ENCODE measurements at places on chromosomes 2 and 18.

- no peak for DNase-seq
These were observed 266.8 kb upstream of the SMIM21 start for GRCh38 chr18:75694292-75694691.

GRCh38 chr2:239587841-239588240 lies 187.0 kb upstream of the HDAC4 start:
- DNase-seq, result no peak

- DNase-seq, result no peak
These were observed 12.9 kb downstream of the IER3IP1 start for GRCh38 chr18:47163241-47163640.

DNA sequence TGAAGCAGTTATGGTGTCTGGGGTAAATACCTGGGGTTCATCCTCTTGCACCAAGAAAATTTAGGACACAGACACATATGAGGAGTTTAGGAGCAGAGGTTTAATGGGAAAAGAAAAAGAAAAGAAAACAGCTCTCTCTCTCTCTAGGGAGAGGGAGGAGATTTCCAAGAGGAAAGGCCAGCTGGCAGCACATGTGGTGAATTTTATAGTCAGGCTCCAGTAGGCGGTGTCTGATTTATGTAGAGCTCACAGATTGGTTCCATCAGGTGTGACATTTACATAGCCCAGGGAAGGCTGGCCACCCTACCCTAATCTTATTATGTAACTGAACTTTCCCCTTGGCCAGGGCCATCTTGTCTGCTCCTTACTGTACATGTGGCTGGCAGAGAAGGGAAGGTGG lies 297.5 kb upstream of the RGPD4 start:
- no peak for DNase-seq

- no peak for DNase-seq
These were observed 38.9 kb upstream of the TRIM43 start for GRCh38 chr2:95552911-95553310.

GRCh38 chr2:207531032-207531952 lies 1.5 kb downstream of the CREB1 start:
- DNase-seq, result no peak

- DNase-seq, result no peak
These were observed 157.6 kb downstream of the LRATD1 start for GRCh38 chr2:14790041-14790640.

DNA sequence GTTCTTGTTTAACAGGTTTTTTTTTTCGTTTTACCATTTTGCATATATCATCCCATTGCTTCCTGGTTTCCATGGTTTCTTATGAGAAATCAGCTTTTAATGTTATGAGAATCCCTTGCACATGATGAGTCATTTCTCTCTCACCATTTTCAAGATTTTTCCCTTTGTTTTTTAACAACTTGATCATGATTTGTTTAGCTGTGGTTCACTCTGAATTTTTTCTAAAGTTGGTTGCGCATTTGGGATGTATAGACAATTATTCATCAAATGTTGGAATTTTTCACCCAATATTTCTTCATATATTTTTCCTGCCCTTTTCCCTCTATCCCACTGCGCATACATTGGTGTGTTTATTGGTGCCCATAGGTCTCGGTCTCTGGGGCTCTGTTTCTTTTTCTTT lies 42.4 kb upstream of the BIN1 start:
- DNase-seq, result no peak

- no peak for DNase-seq
These were observed 6.0 kb upstream of the ASAP2 start for GRCh38 chr2:9200633-9201015.

- no peak for DNase-seq
These were observed 85.8 kb downstream of the LIPG start for GRCh38 chr18:49647496-49648168.

GRCh38 chr2:224252631-224253030 lies 149.3 kb downstream of the FAM124B start:
- DNase-seq, result no peak

DNA sequence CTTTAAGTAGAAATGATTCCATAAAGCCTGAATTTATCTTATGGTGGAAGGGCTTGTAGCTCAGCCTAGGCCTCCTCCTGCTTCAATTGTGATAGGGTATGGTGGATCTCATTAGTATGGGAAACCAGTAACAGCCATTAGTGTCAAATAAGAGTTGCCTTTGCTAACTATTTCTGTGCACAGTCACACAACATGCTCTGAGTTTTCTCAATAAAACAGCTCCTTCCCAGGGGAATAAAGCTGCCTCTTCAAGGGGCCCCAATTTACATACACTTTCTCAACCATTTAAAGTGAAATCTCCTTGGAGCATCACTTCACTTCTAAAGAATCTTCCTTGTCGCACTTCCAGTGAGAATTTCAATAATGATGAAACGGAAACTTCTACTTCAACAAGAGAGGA lies 53.4 kb downstream of the KLF7 start:
- DNase-seq, result no peak

- no peak for DNase-seq
These were observed 8.2 kb downstream of the MALL start for GRCh38 chr2:110107092-110108079.

- DNase-seq, result no peak
These were observed 44.1 kb upstream of the NDUFV2 start for GRCh38 chr18:9058406-9058805.

DNA sequence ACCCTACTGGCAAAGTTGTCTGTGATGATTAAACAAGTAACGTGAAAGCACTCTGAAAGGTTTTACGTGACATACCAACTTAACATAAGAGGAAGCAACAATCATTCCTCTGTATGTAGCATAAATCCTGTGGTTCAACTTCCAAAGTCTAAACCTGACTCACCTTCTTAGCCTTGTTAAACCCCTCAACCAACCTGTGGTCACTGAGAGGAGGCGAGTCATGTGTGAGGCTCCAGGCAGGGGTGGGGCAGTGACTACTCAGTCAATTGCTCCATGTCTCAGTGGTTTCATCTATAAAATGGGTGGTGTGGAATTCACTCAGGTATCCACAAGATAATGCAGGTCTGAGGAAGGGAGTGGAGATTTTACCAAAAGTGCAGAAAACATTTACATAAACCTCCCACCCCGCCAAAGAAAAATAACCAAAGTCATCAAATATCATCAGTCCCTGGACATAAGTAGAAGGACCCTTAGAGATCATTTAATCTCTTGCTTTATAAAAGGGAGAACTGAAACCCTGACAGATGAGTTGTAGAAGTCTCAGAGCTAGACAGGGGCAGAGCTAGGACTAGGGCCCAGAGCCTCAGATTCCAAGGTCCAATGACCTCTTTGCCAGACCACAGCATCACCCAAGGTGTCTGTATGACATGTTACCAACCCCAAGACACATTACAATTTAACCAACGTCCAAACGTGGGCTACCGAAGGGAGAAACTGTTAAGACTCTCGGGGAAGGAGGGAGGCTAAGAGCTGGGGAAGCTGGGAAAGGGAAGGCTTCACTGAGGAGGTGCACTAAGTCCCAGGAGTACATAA lies 3.7 kb upstream of the PCBP1 start:
- no peak for DNase-seq

DNA sequence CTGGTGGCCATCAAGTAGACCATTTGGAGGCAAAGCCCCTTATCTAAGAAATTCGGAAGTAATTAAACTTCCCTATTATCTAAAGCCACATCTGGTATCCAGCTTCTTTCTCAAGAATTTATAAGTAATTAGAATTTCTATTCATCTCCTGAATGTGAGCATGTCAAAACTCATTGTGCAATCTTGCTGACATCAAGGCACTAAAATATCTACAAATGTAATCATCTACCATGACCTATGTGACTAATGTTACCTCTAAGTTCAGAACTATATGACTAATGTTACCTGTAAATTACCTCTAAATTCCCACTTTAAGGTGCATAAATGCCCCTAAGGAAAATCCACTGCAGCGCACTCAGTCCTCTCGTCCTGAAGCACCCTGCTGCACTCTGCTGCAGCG lies 773.0 kb downstream of the CPS1 start:
- no peak for DNase-seq

GRCh38 chr18:57856128-57856527 lies 53.0 kb upstream of the ATP8B1 start:
- DNase-seq, result no peak

- DNase-seq, result no peak
These were observed 69.1 kb upstream of the B3GNT7 start for GRCh38 chr2:231326404-231326803.

- no peak for DNase-seq
These were observed 13.0 kb upstream of the RALB start for GRCh38 chr2:120239488-120240287.

GRCh38 chr2:169867579-169867978 lies 40.3 kb downstream of the UBR3 start:
- no peak for DNase-seq

DNA sequence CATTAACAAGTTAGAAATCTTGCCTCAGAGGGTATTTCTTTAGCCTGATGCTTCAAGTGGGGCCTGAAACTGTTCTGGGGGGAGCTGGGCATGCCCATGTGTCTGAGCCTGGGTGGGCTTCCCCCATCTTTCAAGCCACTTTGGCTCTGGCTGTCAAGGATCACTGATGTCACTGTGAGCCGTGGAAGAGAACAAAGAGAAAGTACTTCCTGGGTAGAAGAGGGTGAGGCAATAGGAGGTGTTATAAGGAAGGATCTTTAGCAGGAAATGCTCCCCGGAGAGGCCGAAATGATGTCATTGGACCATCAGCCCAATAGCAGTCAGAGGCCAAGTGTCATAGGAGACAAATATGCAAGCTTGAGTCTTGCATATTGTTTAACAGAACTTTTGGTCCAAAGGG lies 228.4 kb upstream of the MEX3C start:
- no peak for DNase-seq

DNA sequence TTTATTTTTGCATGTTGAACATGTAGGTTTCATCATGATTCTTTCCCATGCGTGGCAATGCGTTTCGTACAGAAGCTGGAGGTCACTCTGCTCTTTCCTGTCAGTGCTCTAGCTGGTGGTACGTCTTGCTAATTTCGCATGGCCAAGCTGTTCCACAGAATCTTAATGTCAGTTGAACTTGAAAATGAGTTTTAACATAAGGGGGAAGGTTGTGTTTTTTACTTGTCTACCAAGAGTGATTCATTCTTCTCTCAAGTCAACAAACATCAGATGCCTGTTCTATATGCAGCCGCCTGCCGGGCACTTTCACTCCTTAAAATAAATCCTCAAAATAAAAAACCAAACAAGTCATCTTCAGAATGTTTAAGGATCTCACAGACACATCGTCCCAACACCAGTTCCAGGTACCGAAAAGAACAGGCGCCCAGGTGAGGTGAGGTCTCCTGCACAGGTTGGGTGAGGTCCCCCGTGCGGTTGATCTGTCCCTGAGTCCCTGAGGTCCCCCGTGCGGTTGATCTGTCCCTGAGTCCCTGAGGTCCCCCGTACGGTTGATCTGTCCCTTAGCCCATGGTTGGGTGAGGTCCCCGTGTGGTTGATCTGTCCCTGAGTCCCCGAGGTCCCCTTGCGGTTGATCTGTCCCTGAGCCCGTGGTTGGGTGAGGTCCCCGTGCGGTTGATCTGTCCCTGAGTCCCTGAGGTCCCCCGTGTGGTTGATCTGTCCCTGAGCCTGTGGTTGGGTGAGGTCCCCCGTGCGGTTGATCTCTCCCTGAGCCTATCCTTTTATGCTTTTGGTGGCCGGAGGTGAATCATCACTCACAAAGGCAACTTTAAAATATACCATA lies 57.0 kb upstream of the KCNG2 start:
- no peak for DNase-seq

DNA sequence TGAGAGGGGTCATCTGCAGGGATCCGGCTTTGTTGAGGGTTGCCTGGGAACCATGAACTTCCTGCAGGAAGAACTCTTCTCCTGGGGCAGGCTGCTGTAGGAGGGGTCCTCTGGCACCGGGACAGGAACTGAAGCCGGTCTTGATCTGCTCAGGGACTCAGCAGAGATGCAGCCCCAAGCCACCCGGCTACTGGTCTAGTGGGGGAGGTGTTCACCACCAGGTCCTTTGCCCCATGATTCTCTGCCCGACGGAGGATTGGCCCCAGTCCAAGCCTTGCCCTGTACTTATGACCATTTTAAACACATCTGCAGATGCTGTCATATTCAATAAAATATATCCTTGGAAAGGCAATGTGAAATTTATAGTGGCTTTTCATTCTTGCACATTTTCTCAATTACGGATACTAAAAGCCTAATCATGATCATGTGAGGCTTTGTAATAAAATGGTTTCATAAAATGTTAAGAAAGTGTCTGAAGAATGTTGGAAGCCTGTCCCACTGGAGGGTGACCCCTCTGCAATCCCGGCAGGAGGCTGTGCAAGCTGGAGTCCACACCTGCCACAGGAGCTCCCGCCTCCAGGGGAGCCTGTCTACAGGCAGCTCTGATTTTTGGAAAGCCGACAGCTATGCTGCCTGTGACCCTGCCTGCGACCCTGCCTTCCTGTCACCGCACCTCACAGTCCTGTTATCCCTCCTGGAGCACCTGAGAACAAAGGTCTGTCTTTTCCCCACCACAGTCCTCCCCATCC lies 98.8 kb upstream of the TAF1B start:
- DNase-seq, result no peak

DNA sequence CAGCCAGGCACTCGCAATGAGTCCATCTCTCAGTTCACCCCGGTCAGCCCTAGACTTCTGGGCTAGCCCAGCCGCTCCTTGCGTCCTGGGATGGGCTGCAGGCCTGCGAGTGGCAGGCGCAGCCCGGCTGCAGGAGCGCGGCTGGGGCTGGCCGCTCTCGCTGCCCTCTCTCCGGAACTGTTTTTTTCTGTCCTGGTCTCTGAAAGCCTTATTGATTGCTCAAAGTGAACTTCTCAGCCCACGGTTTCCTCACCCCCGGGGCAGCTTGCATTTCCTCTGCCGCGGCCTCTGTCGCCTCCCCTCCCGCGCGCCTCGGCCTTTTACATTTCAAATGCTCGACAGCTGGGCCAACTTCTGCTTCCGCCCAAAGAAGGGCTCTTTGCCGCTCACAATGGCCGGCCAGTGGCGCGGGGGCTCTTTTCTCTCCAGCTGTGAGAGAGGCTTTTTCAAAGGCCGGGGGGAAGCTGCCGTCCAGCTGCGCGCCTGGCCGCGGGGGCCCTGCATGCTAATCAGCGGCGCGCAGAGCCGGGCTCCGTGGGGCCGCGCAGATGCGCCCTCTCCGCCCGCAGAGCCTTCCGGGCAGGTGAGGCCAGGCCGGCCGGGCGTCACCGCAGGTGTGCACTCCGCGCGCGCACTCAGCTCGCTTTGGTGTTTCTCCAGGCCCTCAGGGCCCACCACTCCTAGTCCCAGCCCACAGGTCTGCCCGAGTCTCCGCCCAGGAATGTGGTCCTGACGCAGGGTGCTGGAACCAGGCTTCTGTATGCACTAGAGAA lies 513.8 kb downstream of the RNF144A start:
- DNase-seq, result no peak

DNA sequence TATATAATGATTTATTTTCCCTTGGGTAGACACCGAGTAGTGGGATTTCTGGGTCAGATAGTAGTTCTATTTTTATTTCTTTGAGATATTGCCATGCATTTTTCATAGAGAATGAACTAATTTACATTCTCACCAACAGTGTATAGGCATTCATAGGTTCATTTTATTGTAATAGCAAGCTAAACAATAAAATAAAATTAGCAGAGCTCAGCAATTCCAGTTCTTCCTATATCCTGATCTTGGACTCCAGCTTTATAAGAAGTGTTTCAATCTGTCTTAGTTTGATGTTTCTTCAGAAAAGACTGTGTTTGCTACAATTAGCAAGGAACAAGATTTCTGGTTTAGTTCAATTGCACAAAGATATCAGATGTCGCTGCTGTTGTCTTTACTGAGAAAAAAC lies 1024.4 kb upstream of the LRRTM1 start:
- DNase-seq, result no peak

GRCh38 chr2:168910330-168910729 lies 9.2 kb downstream of the G6PC2 start:
- no peak for DNase-seq

GRCh38 chr2:113231064-113231463 lies 47.7 kb downstream of the PAX8 start:
- DNase-seq, result no peak

GRCh38 chr18:74360852-74361655 lies 45.4 kb downstream of the C18orf63 start:
- no peak for DNase-seq

All from GOT3 (cell line).